Sigmoid colon (tissue), 7 donors: ENCODE measurements at places on chromosomes 12 and 14. TPM values are rescaled to one million over a fixed set of nuclear protein-coding genes. Genes with fewer than 3 reads are reported as not detected.

The ITGB7 gene
- total RNA-seq, result 1.4 TPM

DNA sequence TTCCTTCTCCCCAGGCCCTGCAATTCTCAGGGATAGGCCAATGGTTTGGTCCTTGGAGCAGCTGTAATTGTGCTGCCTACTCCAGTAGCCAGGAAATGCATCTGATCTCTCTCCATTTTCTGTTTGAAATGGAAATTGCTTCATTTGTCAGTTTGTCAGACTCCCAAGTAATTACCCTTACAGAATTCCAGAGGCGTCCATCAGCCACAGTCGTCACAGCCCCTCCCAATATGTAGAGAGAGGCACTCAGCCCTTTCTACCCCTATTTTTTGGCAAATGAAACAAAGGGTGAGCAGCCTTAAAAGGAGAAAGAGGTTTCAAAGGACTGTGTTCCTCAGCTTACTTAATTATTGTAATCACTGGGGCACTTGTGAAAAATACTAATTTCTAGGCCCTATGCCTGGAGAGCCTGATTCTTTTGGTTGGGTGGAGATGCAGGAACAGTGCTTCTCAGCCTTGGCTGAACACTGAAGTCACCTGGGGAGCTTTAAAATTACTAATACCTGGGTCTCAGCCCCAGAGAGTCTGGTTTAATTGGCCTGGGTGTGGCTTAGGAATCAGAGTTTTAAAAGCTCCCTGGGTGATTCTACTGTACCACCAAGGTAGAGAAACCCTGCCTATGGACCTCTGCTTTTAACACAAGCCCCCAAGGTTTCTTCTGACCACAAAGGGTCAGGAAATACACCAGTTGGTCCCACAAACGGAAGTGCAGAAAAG is 190.0 kb downstream of the EMP1 start:
- no peak for DNase-seq
- peaks cover 15% of the 10 kb centered on the region for H3K4me1 ChIP-seq
- no peak overlapping the region for H3K27ac ChIP-seq

DNA sequence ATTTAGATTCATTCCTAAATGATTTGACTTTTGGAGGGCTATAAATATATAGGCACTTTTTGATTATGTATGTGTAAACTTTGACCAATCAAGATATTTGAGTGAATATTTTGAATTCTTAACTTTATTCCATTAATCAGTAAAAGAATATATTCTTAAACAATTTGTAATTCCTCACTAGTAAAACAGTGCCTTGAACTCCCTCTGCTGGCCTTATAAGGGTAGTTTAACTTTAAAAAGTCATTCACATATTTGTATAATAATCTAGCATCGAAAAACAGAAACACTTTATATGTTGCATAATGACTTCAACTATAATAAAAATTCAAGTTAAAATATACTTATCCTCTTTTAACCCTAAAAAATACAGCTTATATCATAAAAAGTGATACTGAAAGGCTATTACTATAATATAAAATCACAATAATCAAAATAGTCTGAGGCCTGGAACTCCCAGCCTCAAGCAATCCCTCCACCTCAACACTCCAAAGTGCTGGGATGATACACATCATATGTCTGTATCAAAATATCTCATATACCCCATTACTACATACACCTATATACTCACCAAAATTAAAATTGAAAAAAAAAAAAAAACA is 31.2 kb downstream of the CCDC59 start:
- H3K4me3 ChIP-seq, result no peak overlapping the region
- no peaks in the 10 kb centered on the region for H3K4me1 ChIP-seq
- no peaks in the 10 kb centered on the region for H3K27me3 ChIP-seq
- H3K27ac ChIP-seq, result no peak overlapping the region
- no peak for DNase-seq

DNA sequence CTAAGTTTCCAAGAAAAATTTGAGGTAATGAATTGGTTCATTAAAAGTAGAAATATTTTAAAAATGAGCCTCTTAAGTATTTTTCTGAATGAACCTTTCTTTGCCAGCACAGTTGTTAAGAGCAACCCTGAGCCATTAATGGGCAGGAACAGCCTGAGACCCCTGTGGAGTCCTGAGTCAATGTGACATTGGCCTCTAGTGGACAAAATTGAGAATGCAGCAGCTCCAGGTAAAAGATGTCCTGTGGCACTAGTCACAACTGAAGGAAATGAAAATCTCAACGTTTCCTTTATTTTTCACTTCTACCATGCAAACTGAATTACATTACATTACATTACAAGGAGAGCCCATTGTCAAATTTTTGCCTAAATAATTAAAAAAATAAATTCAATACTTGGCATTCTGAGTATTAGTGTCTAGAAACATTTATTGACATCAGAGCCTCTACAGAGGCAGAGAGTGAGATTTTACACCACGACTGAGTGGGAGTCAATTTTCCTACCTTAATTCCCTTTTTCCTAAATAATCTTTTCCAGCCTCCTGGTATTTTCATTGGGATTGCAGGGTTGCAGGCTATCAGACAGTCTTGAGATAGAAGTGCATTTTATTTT is 135.7 kb downstream of the PPM1H start:
- no peaks in the 10 kb centered on the region for H3K36me3 ChIP-seq
- H3K27me3 ChIP-seq, result no peaks in the 10 kb centered on the region
- no peaks in the 10 kb centered on the region for H3K4me1 ChIP-seq
- no peak for DNase-seq
